ENCODE measurements at places on chromosomes 7 and 10.

GRCh38 chr7:120055300-120055699, 217.7 kb upstream of the KCND2 start:
- no peak for DNase-seq

- DNase-seq: no peak
These were observed 22.3 kb downstream of the CALML5 start for GRCh38 chr10:5476918-5477525.

DNA sequence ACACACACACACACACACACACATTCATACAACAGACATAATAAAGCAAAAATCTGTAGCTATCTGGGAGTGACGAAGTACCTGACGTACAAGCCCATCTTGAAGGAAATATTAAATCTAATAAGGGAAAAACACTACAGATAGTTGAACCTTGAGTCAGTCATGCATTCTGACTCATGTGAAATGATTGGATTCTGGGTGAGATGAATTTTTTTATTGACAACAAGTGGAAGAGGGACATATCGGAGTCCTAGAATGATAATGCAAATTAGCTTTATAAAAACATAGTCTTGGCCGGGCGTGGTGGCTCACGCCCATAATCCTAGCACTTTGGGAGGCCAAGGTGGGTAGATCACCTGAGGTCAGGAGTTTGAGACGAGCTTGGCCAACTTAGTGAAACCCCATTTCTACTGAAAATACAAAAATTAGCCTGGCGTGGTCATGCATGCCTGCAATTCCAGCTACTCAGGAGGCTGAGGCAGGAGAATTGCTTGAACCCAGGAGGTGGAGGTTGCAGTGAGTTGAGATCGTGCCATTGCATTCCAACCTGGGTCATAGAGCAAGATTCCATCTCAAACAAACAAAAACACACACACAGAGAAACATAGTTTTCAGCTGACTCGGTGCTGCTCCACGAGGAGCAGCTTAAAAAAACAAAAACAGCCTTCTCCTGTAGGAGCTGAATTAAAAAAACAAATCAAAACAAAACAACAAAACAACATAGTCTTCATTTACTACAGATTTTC, 154.4 kb upstream of the MKLN1 start:
- no peak for DNase-seq

- DNase-seq: peak; percentile 87
These were observed at the start of gene NUDT13 for GRCh38 chr10:73110345-73110849. NUDT13 (plus strand) TSS chr10:73110455; CDS start chr10:73114366, 3,911 bp downstream.

DNA sequence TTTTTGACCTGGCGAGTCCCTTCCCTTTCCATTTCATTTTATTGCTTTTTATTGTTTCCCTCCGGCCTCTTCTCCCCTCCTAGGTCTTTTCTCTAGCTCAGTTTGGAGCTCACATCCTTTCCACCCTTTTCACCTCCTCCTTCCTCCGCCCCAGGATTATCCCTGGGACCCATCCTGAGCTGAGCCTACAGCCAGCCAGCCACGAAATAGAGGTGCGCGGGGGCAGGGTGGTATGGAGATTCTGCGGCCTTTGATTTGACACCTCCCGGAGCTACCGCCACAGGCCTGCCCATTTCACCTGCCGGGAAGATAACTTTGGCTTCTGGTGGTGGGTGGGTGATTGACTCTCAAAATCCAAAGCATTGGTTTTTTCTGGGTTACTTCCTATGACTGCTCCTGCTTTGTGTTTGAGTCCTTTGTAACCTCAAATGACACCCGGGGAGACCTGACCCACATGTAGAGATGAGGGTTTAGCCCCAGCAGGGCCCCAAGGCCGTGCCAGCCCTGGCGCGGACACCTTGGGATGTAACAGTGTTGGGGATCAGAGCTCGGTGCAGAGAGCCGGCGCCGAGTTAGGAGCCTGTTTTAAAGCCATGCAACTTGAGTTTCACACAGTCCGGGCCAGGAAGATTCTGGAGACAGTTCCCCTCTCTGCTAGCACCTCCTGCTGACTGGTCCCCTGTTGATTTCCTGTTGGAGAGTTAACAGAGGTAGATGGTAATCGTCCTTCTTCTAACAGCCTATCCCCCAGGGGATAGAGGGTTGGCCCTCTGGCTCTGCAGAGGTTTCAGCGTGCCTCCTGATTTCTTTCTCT, 1.5 kb downstream of the DUSP5 start:
- no peak for DNase-seq

Data from left renal cortex interstitium (tissue), 4 donors.